ENCODE measurements at places on chromosomes 6 and 20. TPM values are rescaled to one million over a fixed set of nuclear protein-coding genes. Genes with fewer than 3 reads are reported as not detected.

The RAB23 gene
- 27.7 TPM for total RNA-seq

The FAM83C gene
- total RNA-seq, result 0.26 TPM

The PFDN6 gene
- 61.7 TPM for total RNA-seq

The PNLDC1 gene
- total RNA-seq, result 0.26 TPM

The CD24 gene
- total RNA-seq, result 1,344 TPM

The LY6G5C gene
- not detected for total RNA-seq

The PAX1 gene
- not detected for total RNA-seq

The NEDD9 gene
- total RNA-seq, result 2.0 TPM

The TULP1 gene
- total RNA-seq, result not detected

The LRRN4 gene
- total RNA-seq, result not detected

The ATAT1 gene
- total RNA-seq, result 1.8 TPM

The PM20D2 gene
- total RNA-seq, result 7.1 TPM

The DUSP15 gene
- total RNA-seq, result not detected

The MCHR2 gene
- not detected for total RNA-seq

The CLPSL2 gene
- not detected for total RNA-seq

The TRIM31 gene
- total RNA-seq, result not detected

The OPRM1 gene
- not detected for total RNA-seq

The CBFA2T2 gene
- 5.3 TPM for total RNA-seq
